ENCODE measurements at places on chromosomes 2 and 18.

DNA sequence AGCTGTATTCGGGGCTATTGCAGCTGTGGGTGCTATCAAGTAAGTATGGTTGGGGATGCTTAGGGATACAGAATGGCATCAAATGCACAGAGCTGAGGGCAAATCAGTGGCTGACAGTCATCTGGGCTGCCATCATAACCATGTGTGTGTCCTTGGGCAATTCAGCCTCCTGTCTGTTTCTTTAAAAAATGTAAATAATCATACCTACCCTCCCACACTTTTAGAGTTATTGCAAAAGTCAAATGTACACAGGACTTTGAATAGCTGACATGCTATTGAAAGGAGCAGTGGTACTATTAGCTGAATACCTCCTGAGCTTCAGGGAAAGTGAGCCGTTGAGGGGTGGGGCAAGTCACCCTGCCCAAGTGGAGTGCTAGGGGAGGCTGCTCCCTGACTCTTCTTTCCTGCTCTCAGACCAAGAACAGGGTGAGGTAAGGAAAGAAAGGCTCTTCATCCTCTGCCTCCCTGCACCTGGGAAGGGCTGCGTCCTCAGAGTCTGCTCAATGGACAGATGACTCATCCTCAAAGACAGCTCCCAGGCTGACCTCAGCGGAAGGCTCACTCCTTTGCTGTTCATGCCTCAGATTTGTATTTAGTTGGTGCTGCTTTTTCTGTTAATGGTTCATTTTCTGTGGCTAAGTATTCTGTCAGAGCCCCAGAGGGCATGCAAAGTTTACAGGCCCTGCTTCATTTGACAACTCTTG lies 54.9 kb upstream of the BZW1 start:
- DNase-seq: no peak

- DNase-seq: no peak
Observed at GRCh38 chr2:141720476-141720875, 410.3 kb downstream of the LRP1B start.

GRCh38 chr2:105800953-105801635 lies 56.4 kb downstream of the NCK2 start:
- no peak for DNase-seq

GRCh38 chr18:14945984-14946383 lies 198.0 kb downstream of the ANKRD30B start:
- no peak for DNase-seq

DNA sequence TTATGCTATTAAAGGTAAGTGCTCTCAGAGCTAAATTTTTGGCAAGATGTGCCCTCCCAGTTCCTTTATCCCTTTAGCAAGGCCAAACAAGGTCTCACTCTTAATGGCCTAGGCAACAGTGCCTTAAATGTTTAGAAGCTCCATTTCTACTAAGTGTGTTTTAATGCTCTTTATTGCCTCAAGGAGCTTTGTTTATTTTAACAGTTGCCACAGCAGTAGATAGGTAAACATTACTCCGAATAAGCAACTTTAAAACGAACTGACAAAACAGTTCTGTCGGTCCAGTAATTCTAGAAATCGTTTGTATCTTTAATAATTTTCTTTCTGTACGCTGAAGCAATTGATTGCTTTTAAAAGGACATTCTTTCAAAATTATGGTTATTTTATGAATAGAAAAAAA lies 74.5 kb downstream of the PIEZO2 start:
- no peak for DNase-seq

DNA sequence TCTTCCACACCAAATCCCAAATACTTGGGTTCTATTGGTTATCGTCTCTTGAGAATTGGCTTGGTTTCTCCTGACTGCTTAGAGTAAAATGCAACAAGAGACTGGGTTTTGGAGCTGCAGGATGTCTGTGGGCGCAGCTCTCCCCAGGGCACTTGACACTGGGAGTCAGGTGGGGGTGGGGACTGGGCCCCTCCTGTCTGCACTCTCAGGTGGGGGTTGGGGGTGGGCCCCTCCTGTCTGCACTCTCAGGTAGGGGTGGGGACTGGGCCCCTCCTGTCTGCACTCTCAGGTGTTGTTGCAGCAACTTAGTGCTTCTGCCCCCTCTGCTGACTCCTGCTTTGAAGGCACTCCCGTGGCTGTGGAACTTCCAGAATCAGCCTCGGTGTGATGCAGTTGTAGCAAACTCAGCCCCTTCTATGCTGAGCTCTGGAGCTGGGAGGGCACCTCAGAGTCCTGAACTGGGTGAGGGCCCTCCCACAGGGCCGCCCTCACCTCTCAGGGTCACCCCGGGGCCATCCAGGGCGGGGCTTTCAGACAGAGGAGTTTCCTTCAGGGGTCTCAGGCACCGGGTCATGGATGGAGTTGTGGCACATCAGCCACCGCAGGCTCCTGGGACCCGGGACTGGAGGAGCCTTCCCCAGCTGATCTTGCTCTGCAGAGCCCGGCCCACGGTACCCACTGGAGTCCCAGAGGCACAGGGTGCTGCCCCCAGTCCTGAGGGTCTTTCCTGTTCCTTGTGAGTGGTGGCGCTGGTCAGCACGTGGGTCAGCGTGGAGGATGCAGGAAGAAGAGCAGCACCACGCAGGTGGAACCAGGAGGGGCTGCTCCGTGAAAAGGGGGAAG lies 22.9 kb upstream of the CIDEA start:
- DNase-seq: no peak

GRCh38 chr2:217261452-217261851 lies 401.6 kb upstream of the TNP1 start:
- no peak for DNase-seq

GRCh38 chr2:44793322-44793870 lies 148.1 kb upstream of the SIX3 start:
- DNase-seq: no peak

DNA sequence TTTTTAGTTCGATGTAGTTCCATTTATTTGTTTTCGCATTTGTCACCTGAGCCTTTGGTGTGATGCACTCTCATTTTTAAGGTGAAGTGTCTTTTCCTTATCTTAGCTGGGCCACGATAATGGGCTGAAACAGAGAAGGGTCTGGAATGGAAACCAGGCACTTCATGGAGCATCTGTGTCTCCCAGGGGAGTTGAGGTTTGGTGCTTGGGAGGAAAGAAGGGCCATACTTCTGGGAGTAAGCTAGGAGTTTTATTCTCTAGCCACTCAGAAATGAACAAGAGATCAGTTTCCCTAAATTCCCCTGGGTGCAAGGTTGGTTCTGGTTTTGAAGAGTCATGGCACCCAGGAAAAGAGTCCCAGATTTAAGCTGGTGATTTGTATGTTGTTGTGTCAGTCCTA lies 179.4 kb upstream of the CXCR4 start:
- DNase-seq: no peak

- DNase-seq: no peak
Observed at GRCh38 chr2:58291726-58292438, 50.8 kb upstream of the FANCL start.

DNA sequence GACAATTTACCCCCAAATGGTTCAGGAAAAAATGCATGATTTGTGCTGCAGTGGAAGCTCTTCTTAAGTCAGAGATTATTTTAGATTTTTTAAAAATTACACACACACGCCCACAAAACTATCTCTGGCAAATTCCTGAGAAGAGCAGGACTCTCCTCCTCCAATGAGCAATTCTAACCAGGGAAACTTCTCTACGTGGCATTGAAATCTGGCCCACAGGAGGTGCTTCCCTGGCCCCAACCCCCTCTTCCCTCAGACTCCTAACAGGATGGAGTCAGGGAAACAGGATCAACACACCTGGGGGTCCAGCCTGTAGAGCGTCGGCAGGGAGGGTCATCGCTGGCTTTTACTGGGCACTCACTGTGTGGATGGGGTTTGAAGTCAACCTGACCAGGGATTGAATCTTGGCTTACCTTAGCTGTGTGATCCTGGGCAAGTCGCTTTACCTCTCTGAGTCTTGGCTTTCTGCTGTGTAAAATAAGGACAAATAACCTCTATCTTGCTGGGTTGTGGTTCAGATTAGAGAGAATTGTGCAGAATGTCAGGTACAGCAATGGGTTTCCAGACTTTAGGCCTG lies 65.4 kb upstream of the ASAP2 start:
- DNase-seq: no peak

GRCh38 chr2:171083451-171083850 lies 77.2 kb downstream of the TLK1 start:
- DNase-seq: no peak

DNA sequence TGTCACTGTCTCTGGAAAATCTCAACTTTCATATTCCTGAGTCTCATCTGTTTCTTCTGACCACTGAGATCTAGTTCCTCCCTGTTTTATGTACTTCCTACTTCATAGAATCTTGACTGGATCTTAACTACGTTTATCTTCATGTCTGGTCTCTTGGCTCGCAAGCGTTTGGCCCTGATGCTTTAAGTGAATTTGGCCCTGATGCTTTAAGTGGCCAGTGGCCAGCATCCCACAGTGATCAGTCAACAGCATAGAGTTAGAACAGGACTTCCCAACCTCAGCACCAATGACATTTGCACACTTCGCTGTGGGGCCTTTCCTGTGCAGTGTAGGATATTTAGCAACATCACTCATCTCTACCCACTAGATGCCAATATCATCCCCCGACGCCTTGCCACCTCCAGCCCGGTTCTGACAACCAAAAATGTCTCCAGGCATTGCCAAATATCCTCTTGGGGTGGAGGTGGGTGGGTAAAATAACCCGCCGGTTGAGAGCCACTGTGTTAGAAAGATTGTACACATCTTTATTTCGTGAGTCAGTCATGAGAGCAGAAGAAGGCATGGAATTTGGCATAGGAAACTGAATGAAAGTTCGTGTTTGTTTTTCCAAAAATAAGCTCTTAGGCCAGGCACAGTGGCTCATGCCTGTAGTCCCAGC lies 12.2 kb downstream of the TM4SF20 start:
- no peak for DNase-seq

DNA sequence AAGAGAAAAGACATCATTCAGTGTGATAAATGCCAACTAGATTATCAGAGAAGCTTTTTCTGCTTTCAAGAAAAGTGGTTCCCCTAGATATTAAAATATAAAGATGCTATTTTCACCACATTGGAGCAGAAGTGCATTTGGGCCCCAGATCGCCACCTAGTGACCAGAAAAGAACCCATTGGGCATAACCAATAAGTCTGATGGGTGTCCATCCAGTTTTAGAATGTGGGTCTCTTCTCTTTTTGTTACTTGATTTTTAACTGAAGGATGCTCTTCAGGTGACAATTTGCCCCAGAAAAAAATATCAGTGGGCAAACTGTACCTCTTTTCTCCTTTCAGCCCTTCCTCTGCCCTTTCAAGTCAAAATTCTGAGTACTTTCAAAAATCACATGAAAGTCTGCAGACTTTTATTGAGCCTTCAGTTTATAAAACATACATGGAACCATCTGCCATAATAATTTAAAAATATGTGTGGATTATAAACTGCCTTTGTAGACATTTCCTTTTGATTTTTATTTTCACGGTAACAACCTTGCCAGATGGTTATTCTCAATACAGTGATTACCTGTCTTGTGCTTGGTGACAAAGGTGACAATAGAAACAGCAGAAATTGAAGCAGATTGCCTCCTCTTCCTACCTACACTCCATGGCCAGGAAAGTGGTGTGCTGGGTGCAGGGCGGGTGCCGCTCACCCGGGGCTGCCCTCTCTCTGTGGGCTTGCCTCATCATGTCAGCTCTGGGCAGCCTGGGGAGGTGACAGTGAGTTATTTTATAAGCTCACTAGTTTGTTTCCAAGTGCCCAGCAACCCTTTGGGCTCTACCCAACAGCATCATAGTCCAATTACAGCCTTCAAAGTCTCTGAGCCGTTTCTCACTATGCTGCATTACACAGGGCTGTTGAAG lies 124.5 kb downstream of the DCDC2C start:
- no peak for DNase-seq

- no peak for DNase-seq
Observed at GRCh38 chr2:11481789-11482472, 16.0 kb upstream of the E2F6 start.

DNA sequence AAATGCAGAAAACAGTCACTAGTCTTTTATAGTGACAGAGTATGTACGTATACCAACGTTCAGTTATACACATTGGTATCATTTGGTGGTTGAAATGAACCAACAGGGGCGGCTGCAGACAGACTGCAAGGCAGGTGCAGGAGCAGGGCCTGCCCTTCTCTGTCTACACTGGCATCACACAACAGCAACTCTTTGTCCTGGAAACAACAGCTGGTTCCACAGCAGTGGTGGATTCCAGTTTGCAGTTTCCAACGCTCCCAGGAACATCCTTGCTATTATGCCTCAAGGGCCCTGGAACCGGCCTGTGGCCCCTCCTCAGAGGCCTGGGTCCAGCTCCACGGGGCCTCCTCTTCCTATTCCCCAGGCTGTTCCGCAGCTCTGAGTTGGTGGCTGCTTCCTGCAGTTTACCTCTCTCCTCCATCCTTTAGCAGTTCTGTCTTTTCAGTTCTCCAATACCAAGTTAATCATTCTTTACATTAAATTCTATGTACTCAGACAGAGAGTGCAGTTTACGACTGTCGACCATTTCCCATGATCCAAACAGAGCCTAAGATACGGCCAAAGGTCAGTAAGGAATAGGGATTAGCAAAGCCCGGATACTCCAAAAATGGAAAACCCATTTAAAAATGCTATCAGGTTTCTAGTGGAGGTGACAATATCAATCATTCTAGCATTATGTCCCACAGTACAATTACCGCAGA lies 87.8 kb downstream of the NOL10 start:
- DNase-seq: no peak

DNA sequence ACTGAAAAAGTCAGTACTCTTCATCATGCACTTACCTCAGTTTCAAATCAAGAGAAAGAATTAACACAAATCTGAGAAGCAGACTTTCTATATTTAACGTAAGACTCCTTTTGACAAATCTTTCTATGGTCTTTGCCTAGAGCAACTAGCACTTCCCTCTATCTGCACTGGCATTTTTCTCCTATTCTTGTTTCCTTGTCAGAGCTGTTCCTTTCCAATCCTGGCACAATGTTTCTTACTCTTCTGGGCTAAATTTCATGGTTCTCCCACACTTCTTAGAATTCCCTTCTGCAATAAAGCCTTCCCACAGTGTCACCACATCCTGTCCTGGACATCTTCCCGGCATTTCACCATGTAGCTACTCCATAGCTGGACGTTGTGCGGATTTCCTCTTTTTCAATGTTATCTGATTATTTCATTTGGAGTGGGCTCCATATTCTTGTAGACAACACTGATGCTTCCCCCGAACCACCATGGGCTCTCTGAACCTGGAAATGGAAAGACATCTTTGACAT lies 144.7 kb upstream of the CTNNA2 start:
- DNase-seq: no peak

DNA sequence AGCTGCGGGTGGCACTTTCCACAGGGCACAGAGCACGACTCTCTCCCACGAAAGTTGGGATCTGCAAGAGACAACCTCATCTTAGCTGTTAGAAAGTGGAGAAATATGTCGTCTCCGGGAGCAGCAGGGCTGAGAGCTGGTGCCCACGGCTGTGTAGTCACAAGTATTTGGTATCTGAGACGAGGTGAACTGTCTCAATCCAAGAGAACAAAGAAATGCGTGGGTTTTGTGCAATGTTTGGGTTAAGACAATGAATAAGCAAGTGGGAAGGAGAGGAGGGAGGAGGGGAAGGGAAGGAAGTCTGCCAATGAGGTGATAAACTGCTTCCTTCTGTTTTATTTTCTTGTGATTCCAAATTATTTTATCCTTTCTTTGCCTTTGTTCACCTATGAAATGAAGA lies 18.0 kb downstream of the DYTN start:
- DNase-seq: no peak

Data from activated CD4-positive, alpha-beta T cell treated with anti-CD3 and anti-CD28 coated beads for 24 hours (primary cell).